ENCODE measurements at places on chromosomes 11 and 22.

- DNase-seq: no peak
Observed at GRCh38 chr11:112288021-112288420, 27.4 kb upstream of the PLET1 start.

GRCh38 chr11:67675058-67675747, 780 bp upstream of the ALDH3B2 start:
- no peak for DNase-seq

- no peak for DNase-seq
Observed at GRCh38 chr11:22703040-22703439, 36.6 kb downstream of the GAS2 start.

DNA sequence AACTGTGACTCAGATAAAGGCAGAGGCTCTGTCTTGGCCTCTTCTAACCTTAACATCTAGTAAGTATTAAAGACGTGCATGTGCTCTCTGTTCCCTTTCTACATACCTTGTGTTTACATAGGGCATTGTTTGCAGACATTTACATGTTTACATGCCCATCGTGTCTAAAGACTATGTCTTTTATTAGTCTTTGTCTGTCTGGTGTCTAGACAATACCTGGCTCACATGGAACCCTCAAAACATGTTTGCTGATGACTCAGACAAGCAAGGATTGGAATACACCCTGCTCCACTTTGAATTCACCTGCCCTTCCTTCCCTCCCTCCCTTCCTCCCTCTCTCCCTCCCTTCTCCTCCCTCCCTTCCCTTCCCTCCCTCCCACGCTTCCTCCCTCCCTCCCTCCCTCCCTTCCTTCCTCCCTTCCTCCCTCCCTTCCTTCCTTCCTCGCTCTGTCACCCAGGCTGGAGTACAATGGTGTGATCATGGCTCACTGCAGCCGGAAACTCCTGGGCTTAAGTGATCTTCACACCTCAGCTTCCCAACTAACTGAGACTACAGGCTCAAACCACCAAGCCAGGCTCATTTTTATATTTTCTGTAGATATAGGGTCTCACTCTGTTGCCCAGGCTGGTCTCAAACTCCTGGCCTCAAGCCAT, 23.7 kb upstream of the SORL1-AS1 start:
- DNase-seq: no peak

DNA sequence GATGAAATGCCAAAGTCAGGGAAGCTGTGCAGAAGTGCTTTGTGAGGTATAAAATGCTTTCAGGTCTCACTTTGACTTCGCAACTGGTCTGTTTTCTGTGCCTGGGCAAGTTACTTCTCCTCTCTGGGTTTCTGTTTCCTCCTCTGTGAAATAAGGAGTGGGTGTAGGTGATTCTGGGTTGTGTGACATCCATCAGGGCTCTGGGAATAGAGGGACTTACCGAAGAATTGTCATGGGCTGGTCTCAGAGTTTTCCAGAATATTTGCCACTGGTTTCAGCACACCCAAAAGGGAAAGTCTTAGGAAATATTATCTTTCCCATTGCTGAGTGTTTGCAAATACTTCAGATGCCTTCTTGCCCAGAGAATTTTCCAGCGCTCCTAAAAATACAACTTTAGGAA, 118.4 kb downstream of the KIAA1671 start:
- DNase-seq: no peak

GRCh38 chr11:122165607-122166371, 49.8 kb upstream of the BLID start:
- no peak for DNase-seq

Data from stimulated activated CD4-positive, alpha-beta T cell treated with anti-CD3 and anti-CD28 coated beads, Interleukin-4, amount 100 ng/mL, for 1 hour (primary cell).